ENCODE measurements at places on chromosomes 3 and 15.

GRCh38 chr3:122232485-122232884, 49.0 kb downstream of the CASR start:
- no peak for DNase-seq

DNA sequence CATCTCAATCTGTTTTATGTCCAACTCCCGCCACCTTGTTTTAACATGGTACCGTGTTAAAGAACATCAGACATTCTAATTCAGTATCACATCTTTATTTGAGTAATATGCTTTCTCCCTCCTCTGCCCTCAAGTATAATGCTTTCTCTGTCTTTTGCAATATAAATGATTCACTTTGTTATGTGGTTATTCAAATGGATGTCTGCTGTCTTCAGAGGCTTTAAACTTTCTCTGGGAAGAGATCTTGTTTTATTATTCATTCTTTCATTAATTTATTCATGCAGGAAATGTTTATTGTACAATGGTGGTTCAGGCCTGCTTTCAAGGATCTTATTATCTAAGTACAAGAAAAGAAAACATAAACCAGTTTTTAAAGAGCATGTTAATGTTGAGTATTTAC, 57.1 kb downstream of the RAP2B start:
- DNase-seq, result no peak

- no peak for DNase-seq
Observed at GRCh38 chr15:55618387-55618786, 30.2 kb upstream of the PYGO1 start.

DNA sequence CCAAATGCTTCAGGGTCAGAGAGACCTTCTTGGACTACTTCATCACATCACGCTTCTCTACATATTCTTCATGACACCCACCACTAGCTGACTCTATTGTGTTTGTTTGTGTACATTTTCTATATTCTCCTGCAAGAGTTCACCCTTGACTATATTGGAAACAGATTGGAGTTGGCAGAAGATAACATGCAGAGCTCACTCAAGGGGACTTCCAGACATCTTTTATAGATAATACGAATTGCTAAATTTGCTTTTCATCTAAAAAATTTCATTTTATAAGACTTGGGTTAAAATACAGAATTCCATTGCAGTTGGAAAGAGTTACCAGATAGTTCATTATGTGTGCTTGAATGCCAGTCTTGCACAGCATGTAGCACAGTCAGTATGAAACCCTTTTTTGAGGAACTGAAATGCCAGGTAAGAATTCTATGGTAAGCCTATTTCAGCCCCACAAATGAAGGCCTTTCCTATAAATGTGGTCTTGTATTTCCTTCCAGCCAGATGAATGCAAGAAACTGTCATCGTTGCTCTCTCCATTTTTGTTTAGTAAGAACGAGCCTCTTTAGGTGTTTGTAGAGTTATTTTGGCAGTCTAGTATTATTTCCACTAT, 177.6 kb downstream of the GHSR start:
- no peak for DNase-seq

- no peak for DNase-seq
Observed at GRCh38 chr3:43910750-43911149, 220.0 kb downstream of the ABHD5 start.

DNA sequence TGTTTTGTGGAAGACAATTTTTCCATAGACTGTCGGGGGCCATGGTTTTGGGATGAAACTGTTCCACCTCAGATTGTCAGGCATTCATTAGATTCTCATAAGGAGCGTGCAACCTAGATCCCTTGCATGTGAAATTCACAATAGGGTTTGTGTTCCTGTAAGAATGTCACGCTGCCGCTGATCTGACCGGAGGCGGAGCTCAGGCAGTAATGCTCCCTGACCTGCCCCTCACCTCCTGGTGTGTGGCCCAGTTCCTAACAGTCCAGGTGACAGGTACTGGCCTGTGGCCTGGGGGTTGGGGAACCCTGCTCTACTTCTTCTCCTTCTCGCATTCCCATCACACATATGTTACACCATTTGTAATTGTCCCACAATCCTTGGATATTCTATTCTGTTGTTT, 11.0 kb downstream of the CHRNA7 start:
- no peak for DNase-seq

- DNase-seq, result no peak
Observed at GRCh38 chr3:163821841-163822240, 1256.5 kb downstream of the SI start.

- no peak for DNase-seq
Observed at GRCh38 chr3:127925384-127925783, 10.4 kb downstream of the KBTBD12 start.

- DNase-seq, result no peak
Observed at GRCh38 chr3:114418724-114419543, 125.1 kb downstream of the TIGIT start.

GRCh38 chr15:35321926-35322325, 224.0 kb downstream of the DPH6 start:
- no peak for DNase-seq

- no peak for DNase-seq
Observed at GRCh38 chr3:111694471-111694870, 99.3 kb upstream of the ZBED2 start.

- no peak for DNase-seq
Observed at GRCh38 chr15:48671103-48672022, 25.9 kb upstream of the FBN1 start.

- no peak for DNase-seq
Observed at GRCh38 chr15:63978511-63979261, 67.6 kb downstream of the DAPK2 start.

DNA sequence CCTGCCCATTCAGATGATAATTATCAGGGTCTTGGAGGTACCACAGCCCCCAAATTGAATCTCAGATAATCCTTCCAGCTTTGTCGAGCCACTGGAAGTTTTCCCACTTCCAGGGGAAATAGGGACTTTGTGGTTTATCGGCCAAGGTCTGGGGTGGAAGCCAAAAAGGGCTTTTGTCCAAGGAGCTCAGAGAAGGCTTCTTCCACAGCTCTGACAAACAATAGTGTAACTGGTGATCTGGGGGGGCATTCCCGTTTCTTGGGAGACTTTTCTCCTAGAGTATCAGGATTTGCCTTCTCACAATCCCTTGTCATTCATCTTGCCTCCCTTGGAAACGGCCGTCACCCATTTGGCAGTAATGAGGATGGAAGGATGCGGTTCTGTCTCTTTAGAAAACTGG, 18.4 kb downstream of the SRGAP3 start:
- DNase-seq, result no peak

- no peak for DNase-seq
Observed at GRCh38 chr3:152177757-152178156, 91.0 kb upstream of the MBNL1 start.

- DNase-seq, result no peak
Observed at GRCh38 chr15:37698679-37699078, 235.8 kb upstream of the TMCO5A start.

GRCh38 chr3:143208976-143209714, 89.6 kb downstream of the CHST2 start:
- no peak for DNase-seq

- no peak for DNase-seq
Observed at GRCh38 chr15:39538936-39539335, 41.9 kb upstream of the THBS1 start.

GRCh38 chr3:182215881-182216280, 504.2 kb downstream of the SOX2 start:
- no peak for DNase-seq

- no peak for DNase-seq
Observed at GRCh38 chr3:129587566-129588210, 18.8 kb downstream of the PLXND1 start.

DNA sequence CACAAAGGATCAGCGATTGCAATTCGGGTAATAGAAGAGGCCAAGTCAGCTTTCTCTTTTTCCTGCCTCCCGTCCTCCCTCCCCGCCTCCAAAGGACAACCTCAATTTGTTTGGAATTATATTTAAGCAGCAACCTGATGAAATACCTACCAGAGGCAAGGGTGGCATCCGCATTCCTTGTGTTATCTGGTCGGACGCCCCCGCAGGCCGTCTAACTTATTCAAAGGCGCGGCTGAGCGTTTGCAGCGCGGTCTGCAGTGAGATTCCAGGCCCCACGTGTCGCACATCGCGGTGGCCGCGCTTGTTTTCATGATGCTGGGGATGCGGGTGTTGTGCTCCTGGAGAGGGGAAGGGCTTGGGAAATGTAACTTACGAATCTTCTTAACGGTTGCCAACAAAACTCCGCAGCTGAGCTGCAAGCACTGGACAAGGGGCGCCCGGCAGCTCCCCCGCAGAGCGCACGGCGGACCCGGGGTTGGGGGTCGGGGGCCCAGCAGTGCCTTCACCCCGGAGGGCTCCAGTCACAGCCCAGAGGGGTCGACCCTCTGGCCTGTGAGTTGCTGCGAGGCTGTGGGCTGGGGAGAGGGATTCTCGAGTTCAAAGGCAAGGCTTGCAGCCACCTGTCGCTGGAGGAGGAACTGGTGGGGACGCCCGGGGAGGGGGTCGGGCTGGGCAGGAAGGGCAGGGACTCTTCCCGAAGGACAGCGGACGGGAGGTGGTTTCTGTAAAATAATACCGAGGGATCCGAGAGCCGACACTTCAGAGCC, 20.5 kb upstream of the RGMA start:
- DNase-seq, result no peak

DNA sequence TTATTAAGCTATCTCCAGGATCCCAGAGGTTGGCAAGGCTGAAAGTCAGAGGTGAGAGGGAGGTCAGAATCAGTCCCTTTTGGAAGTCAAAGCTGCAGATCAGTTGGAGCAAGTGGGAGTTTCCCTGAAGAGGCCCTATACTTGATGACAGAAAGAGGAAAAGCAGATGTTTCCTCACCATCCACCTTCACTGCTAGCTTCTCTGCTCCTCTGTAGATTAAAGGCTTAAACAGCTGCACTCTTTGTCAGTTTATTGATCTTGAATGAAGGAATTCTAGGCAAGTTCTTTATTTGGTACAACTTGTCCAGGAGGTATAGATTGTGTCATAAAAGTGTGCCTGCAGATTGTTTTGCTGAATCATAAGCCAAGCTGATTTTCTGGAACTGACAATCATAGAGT, 408.2 kb upstream of the TGFBR2 start:
- no peak for DNase-seq

DNA sequence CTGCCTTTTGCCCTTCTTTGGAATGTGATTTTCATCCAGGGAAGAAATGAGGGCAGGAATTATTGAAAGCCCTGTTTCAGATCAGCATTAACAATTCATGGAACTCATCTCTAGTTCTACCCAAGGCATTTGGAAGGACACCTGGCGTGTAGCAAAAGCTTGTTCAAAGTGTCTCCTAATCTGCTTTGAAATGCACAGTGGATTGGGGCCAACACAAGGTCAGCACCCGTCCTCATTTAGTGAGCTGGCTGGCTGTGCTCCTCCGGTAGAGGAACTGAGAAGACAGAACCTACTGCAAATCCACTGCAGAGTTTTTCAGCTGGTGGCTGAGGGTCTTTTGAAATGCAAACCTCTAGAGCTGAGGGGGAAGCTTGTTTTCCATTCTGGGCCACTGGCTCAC, 141.6 kb upstream of the STT3B start:
- no peak for DNase-seq

- no peak for DNase-seq
Observed at GRCh38 chr3:127164615-127165014, 28.3 kb upstream of the PRR23E start.

- no peak for DNase-seq
Observed at GRCh38 chr15:60729850-60730458, 251.0 kb upstream of the ICE2 start.

DNA sequence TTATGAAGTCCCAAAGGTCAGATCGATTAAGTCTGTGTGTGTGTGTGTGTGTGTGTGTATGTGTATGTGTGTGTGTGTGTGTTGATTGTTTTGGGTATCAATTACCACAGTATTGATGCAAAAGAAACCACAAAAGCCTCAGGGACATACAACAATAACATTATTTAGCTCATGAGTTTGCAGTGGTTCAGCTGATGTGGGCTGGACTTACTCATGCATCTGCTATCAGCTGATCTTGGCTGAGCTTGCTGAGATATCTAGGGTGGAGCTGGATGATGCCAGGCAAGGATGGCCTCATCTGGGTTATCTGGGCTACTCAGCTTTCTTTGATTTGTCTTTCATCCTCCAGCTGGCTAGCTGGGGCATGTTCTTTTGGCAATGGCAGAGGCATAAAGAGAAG, 82.4 kb upstream of the PRR23C start:
- no peak for DNase-seq

DNA sequence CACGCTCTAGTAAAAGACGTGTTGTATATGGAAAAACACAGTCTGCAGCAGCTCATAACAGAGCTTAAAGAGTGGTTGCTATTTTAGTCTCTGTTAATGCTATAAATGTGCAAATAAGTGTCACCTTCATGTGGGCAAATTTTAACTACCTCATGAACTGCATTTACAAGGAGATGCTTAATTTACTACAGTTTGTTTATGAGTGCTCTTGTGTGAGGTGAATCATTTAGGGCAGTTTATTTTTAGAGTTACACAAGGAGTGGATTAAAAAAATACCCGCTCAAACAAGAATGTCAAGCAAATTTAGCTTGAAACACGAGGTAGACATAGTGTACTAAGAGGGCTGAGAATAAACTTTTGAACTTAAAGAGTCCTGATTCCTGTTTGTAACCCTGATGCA, 579.0 kb downstream of the MFSD1 start:
- no peak for DNase-seq

- DNase-seq, result no peak
Observed at GRCh38 chr3:72318504-72319193, 529.6 kb downstream of the SHQ1 start.

- no peak for DNase-seq
Observed at GRCh38 chr3:188581792-188582191, 427.8 kb downstream of the LPP start.
